Activated T-helper 1 cell treated with Interleukin-2 at 50 U/mL for 16 hours (primary cell): ENCODE measurements at places on chromosomes 11 and 22.

GRCh38 chr11:113201054-113201818 is 113.1 kb upstream of the TTC12 start:
- no peak for DNase-seq

GRCh38 chr11:41878095-41878494 is 418.6 kb upstream of the LRRC4C start:
- no peak for DNase-seq

GRCh38 chr22:47612311-47612910 is 850.0 kb downstream of the TBC1D22A start:
- no peak for DNase-seq

- no peak for DNase-seq
These were observed 50.5 kb downstream of the POLD3 start for GRCh38 chr11:74642912-74643311.

DNA sequence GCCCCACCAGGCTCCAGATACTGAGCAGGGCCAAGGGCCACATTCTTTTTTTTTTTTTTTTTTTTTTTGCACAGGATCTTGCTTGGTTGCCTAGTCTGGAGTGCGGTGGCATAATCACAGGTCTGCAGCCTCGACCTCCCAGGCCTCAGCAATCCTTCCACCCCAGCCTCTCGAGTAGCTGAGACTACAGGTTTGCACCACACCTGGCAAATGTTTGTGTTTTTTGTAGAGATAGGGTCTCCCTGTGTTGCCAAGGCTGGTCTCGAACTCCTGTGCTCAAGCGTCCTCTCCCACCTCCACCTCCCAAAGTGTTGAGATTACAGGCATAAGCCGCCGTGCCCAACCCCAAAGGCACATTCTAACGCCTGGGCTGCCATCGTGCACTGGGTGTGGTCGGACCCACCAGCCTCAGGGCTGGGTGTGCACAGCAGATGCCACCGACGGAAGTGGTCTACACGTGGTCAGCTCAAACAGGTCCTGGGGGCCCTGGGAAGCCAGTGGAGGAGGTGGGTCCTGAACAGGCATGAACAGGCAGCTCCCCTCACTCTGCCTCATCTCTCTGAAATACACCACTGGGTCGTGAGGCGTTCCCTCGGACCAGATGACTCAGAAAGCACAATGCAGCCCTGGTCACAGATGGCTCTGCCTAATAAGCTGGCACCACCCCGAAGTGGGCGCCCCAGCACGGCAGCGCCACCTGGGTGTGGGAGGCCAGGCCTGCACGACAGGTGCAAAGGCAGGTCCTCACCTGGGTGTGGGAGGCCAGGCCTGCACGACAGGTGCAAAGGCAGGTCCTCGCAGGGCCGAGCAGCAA is 5.1 kb upstream of the B4GALNT4 start:
- peak; percentile 54 for DNase-seq

DNA sequence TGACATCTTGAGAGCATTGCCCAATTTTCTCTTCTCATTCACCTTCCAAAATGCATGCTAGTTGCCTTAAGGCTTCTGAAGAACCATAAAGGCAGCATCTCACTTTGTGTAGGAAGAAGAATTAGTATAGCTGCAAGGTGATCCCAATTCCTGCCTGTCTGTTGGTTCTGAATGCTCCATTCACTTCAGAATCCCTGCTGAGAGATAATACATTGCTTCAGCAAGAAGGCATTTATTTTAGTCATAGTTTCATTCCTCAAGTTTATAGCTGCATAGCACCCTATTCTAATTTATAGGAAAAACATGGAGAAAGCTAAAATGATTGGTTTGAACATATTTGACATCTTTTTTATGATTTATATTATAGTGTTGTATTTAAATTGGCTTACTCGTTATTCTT is 181.3 kb downstream of the METTL15 start:
- no peak for DNase-seq

DNA sequence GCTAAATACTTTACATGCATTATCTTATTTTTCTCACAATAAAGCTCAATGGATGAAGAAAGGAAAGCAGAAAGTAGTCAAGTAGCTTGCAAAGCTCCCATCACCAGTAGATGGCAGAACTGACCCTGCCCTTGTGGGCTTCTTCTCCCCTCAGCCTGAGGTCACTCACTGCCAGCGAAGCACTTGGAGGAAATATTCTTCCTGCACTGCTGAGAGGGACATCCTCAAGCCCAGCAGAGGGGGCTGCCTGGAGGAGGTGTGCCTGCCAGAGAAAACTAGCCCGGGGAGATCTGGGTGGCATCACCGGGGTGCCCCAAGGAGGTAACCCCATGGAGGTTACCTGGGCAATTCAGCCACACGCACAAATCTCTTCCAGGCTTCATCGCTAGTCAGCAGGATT is 6.6 kb downstream of the APOL4 start:
- no peak for DNase-seq

- DNase-seq, result no peak
These were observed 85.2 kb downstream of the FLI1 start for GRCh38 chr11:128779036-128779435.

DNA sequence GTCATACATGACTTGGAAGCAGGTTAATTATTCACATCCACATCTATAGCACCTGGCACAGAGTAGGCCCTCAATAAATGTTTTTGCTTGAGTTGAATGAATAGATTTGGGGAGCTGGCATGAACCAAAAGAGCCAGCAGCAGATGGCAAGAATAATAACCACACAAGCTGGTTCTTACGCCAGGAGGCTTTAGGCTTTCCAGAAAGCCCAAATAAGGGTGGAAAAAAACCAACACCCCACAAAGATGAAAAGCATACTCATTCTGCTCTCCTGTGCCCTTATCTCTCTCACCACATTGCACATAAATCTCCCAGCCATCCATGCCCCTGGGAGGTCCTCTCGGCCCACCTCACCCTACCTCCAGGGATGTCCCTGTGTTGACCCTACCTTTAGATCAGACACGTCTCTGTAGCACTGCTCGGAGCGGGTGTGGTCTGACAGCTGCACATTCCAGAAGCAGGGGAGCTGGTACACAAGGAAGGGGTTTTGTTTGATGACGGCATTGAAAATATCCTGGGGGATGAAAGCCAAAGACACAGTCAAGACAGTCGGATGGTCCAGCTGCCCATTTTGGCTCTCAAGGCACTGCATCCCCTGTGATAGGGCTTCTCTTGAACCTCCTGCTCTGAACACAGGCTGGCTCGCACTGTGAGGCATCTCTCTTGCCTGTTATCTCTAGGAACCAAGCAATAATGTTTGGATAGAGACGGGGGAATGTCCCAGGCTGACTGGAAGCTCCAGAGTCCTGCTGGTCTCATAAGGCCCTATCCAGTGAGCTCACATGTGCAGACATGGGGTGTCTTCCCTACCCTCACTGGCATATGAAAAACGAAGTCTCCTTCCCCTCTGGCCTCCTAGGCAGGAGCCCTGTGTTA is 323.6 kb upstream of the SYN3 start:
- DNase-seq, result no peak

- DNase-seq, result no peak
These were observed 9.6 kb upstream of the DAGLA start for GRCh38 chr11:61670626-61671025.
